ENCODE measurements at places on chromosomes 3 and 15.

- DNase-seq: no peak
Observed at GRCh38 chr15:39151545-39151944, 429.3 kb upstream of the THBS1 start.

GRCh38 chr15:29516929-29517328, 247.3 kb upstream of the NSMCE3 start:
- no peak for DNase-seq

- DNase-seq: no peak
Observed at GRCh38 chr3:135068011-135068410, 273.0 kb downstream of the EPHB1 start.

- no peak for DNase-seq
Observed at GRCh38 chr15:40190591-40190990, 29.7 kb downstream of the BUB1B start.

DNA sequence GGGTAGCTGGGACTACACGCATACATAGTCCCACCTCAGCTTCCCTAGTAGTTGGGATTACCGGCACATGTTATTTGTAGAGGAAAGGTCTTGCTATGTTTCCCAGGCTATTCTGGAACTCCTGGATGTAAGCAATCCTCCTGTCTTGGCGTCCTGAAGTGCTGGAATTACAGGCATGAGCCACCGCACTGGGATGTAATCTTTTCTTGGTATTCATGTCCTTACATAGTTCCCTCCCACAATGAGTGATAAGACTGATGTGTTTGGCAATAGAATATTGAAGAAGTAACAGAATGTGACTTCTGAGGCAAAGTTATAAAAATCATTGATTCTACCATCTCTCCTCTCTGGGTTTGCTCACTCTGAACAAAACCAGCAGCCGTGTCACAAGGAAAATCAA, 22.7 kb upstream of the ALCAM start:
- no peak for DNase-seq

DNA sequence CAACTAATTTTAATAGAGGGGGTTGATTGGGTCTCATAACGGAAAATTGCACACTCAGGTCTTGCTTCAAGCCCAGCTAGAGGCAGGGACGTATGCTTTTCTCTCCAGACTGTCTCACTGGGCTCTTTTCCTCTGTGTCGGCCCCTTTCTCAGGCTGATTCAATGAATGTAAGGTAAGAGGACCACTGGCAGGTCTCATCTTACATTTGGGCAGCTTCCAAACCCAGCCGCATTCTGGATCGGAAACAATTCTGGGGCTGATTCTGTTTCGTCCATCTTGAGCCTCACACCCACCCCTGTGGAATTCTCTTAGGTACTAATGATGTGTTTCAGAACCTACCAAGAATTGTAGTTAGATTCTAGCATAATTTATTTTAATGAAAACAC, 40.7 kb downstream of the TMEM212 start:
- no peak for DNase-seq

GRCh38 chr3:126613479-126614188, 41.3 kb downstream of the TXNRD3 start:
- no peak for DNase-seq

DNA sequence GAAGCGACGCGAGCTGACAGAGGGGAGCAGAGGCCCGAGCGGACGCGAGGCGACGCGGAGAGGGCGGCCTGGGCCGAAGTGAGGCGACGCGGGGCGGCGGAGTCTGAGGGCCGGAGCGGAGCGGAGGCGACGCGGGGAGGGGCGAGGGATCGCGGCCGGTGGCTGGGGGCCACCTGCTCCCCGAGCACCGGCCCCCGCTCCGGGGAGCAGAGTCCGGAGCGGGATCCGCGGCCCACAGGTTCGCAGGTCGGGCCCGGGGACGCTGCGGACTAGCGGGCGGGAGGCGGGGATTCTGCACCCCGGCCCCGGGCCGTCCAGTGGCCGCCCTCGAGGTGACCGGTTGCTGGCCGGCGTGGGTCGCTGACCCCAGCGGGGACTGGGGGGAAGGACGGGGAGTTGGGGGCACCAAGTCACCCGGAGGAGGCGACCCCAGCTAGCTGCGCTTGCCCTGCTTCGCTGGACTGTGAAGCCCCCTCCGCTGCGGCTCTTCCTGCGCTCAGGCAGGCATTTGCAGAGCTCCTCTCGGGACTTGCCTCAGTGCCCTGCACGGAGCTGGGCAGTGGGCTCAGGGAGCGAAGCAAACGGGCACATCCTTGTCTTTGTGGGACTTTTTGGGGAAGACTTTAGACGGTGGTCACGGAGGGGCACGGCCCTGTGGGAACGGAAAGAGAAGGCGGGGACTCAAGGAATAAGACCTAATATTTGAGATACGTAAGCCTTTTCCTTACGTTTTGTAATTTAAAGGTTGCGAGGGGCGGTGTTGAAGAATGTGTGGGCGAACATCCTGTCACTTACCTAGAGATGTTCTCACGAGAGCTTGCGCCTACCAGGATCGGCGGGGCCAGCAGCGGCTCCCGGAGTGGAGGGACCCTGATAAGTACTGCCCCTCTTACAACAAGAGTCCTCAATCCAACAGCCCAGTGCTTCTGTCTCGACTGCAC, 566 bp downstream of the HMCES start:
- DNase-seq: no peak

- DNase-seq: no peak
Observed at GRCh38 chr15:75069301-75069925, 46.0 kb downstream of the PPCDC start.

DNA sequence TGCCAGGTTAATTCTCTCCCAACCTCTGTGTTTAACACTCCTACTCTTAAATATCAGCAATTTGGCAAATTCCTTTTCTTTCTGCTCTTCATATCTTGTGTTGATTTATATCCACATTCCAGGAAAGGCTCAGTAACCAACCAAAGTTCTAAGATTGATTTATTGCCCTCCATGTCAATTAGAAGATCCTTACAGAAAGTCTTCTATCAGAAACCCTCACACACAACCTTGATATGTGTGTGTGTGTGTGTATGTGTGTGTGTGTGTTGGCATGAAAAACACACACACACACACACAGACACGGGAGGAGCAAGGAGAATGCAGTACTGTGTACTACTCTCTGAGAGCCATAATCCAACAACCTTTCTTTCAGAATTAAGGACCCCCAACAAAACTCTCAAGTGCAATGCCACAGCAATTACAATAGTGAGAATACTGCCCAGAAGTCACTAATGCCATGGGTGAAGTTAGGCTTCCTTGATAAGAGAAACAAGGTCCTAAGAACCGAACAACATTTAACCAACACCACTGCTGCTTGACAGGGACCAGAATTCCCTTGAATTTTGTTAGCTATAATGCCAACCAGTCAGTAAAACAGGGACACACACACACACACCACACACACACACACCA, 1.1 kb downstream of the LSAMP start:
- DNase-seq: no peak

GRCh38 chr3:123934250-123934649, 26.8 kb downstream of the CCDC14 start:
- no peak for DNase-seq

DNA sequence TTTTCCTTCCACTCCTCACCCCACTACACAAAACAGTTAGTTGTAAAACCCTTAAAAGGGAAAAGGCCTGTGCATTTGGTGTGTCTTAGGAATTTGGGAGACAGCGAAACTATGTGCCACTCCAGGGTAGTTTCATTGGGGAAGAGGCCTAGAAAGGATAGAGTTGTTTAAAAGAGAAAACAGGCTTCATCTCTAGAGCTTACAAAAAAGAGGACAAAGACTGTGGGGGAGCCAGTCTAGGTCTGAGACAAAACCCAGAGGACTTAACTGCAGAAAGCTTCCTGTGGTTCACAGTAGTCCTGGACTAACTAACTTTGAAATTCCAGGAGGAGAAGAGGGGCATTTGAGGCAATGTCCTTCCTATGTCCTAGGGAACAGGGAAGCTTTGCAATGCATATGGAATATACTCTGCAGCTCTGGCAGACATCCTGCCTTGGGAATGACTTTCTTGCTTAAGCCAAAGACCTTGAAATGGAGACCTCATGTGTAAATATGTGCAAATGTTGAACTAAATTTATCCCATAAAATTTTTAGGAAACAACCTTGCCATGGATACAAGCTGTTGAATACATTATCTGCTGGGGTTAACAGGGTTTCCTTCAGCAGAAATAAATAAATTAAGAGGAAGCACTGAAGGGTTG, 159.4 kb downstream of the LSAMP start:
- no peak for DNase-seq

DNA sequence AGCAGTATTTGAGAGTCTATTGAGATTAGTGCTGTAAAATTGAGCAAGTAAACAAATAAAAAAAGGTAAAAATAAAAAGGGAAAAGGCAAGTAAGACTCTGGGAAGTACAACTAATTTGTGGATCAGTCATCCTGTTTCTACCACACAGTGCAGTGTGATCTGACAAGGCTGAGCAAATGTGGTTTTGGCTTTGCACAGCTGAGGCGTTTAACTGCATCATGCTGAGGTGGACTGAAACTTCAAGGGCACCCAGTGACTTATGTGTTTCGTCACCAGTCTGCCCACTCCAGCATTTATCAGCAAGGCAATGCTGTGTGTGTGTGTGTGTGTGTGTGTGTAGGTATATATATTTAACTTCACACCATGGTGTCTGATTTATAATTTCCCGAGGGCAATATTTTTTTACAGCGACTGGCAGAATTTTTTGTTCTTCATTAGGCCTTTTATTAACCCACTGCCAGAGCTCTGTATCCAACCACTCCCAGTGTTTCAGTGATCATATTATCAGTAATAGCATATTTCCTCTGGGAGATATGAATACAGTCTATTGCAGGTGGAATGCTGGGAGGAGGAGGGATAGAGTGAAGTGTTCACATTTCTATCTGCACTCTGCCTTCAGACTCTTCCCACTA, 131.5 kb upstream of the SATB1 start:
- DNase-seq: no peak

DNA sequence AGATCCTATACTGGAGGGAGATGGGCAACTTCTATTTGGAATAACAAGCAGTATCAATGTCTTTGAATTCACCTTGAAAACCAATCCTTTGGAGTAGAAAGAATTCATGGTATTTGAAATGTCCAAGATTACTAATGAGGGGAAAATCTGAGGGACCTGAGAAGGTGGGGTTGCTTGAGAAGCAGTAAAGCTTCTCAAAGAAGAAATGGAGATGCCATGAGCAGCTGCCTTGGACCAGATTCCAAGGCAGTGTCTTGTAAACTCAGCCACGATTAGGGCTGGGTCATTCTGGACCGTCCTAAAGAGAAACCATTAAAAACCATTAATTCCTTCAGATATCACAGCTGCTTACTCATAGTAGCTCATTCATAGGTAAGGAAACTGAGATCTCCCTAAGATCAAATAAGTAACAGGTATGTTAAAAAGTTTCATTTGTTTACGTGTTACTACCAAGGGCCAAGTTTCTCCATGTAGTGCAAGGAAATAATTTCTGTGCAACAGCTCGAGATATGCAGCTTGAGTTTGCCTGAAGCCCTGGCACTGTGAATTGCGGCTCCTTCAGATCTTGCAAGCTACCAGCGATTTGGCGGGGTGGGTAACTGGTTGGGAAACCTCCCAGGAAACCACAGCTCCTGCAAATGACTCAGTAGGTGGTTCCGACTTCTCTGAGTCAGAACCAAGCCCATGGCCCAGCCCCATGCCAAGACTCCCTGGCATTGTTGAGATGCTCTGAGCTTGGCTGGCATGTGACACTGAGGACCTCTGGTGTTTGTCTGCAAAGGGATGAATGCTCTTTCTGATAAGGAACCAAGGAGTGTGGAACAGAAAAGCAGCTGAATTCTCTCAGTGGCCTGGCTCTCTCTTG, 296.8 kb downstream of the RORA start:
- no peak for DNase-seq

DNA sequence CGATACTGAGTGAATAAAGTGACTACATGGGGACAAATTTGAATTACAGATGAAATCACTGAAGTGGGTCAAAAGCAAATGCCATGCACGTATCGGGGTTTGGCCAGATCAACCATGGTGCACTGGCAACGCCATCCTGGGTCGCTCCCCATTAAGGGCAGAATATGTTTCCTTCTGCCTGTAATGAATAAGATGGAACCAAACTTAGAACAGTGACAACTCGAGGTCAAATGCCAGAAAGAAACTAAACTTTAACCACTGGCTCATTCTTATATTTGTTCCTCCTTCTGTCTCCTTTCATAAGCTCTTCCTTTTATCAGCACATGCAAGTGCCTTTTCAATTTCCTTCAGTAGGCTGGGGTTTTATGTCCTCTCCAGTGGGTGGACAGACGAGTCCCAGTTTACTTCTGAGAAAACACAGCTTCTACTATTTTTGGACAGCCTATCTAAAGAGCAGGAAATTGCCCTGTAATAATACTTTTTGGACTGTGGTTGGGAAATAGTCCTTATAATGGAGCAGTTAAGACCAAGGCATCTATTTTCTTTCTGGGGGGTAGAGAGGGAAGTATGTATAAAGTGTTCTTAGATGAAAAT, 61.4 kb downstream of the WHAMM start:
- peak; percentile 52 for DNase-seq

GRCh38 chr15:89194608-89195007, 26.8 kb downstream of the RLBP1 start:
- DNase-seq: no peak

GRCh38 chr3:161126495-161126894, 21.3 kb upstream of the B3GALNT1 start:
- DNase-seq: no peak

DNA sequence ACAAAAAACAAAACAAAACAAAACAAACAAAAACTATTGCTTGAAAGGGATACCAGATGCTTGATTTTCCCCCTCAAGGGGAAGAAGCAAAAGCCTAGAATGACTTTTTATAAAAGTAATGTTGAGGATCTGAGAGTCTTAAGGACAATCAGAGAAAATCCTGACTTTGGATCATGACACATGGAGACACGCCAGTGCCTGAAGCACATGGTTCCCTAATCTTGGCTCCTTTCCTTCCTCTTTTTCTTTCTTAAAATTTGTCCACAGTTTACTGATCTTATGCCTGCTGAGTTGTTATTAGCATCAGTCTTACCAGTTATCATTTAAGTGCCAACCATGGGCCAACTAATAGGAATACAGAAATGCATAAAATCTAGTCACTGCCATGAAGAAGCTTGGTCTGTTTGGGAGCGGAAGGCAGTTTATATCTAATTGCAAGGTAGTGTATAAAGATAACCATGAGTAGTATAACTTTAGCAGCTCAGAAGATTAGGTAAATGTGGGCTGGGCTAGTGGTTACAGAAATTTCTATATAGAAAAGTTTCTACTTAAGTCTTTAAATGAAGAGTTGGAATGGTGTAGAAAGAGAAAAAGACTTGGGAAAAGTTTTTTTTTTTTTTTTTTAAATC, 6.9 kb downstream of the GLCE start:
- DNase-seq: no peak

Data from KG1 (cell line).